ENCODE measurements at places on chromosomes 2 and 18.
A peak's percentile ranks its signal among the peaks of the same experiment; 100 is the strongest.

- DNase-seq = no peak
Measured at GRCh38 chr2:112881217-112881985, 29.6 kb upstream of the IL37 start.

DNA sequence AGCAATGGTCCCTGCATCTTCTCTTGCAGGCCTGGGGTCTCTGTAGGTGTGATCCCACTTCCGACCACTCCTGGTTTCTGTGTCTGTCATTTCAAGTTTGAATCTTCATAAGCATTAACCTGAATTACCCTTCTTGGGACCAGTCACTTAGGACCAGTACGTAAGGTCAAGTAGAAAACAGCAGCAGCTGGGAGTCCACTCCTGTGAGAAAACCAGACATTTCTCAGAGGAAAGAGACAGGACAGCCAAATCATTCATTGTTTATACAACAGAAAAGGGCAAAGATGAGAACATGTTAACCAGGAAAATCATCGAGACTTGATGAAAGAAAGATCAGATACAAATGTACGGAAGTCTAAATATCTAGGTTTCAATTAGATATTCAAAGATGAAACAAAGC, 163.0 kb downstream of the MREG start:
- DNase-seq = no peak

- no peak for DNase-seq
Measured at GRCh38 chr2:145764631-145765030, 1244.7 kb upstream of the ZEB2 start.

GRCh38 chr2:27123302-27124150, at the start of gene ABHD1:
Gene ABHD1 (plus strand): TSS chr2:27123815. CDS start chr2:27123949, 134 bp downstream.
- DNase-seq = peak; percentile 74

- no peak for DNase-seq
Measured at GRCh38 chr2:157895531-157895930, 19.4 kb upstream of the ACVR1 start.

DNA sequence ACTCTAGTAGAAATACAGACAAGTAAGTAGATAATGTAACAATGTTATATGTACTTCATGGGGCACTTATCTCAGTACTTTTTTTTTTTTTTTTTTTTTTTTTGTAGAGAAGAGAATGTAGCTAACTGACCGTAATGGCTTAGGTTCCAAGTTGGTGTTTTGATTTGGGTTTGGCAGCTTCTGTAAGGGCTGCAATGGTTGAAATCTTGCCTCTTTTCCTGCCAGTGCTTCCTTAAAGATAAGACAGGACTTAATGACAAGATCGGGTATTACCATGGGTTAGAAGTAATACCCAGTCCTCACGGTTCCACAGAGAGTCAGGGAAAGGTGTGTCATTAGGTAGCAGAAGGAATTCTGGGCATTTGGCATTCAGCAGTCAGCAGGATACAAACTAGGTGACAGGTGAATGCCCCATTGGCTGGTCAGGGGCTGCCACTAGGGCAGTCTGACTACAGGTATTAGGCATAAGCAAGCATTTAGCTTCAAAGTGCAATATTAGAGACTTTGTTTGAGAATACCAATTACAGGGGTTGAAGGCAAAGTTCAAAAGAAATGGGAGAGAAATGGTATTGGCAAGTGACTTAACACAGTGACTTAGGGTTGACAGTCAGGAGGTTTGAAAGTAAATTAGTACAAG, 189.4 kb upstream of the RND3 start:
- no peak for DNase-seq

GRCh38 chr2:53715568-53715967, 52.0 kb upstream of the CHAC2 start:
- no peak for DNase-seq

DNA sequence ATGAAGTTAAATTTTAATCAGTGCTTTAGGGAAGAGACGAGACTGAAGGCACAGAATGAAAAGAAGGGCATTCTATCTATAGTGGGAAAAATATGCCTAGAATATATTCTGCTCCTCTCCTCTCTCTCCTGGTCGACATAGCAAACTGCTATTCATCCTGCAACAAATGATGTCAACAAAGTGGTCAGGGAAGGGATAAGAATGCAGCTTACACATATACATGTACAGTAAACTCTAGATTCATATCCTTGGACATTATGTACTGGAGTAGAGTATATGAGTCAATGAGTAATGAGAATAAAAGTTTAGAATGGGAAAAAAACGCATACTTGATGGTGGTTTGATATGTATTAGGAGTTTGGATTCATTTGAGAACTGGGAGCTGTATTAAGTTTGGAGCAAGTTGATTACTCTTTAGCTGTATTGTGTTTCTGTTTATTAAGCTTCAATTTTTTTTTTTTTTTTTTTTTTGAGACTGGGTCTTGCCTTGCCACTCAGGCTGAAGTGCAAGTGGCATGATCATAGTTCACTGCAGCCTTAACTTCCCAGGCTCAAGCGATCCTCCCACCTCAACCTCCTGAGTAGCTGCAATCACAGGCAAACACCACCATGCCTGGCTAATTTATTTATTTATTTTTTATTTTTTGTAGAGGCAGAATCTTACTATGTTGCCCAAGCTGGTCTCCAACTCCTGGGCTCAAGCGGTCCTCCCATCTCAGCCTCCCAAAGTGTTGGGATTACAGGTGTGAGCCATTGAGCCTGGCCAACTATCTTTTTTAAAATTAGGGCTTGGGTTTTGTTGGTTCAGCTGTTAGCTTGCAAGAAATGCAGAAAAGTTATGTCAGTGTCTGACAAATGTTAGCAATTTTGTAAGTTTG, 53.8 kb downstream of the STAT1 start:
- DNase-seq = no peak

Measured in activated T-cell treated with anti-CD3 and anti-CD28 coated beads, Interleukin-2, amount 50 U/mL, for 1 hour (primary cell).